ENCODE measurements at places on chromosomes 2 and 18.

DNA sequence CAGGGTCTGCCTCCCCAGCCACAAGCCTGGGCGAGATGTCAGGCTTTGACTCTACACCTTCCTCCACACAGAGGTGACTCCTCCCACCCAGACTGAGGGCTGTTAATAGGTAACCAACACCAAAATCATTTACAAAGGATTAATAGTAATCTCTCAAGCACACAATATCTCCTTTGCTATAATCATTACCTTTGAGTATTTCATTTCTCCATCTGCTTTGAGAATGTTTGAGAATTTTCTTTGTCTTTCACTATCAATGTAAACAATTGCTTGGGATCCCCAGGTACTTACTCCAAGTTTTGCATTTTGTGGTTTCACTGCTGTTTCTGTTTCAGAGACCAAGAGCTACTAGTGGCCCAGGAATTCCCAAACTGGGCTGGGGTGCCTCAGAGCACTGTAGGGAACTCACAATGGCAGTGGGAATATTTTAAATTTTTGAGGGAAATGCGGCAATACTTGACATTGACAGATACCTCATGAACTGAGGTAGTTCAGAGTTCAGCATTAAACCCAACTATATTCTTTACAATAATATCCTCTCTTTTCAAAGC, 166.4 kb upstream of the MGAT5 start:
- DNase-seq, result no peak

GRCh38 chr2:102046135-102046986, 54.6 kb downstream of the IL1R2 start:
- DNase-seq, result no peak

GRCh38 chr18:61587865-61588264, 254.6 kb downstream of the CDH20 start:
- no peak for DNase-seq

DNA sequence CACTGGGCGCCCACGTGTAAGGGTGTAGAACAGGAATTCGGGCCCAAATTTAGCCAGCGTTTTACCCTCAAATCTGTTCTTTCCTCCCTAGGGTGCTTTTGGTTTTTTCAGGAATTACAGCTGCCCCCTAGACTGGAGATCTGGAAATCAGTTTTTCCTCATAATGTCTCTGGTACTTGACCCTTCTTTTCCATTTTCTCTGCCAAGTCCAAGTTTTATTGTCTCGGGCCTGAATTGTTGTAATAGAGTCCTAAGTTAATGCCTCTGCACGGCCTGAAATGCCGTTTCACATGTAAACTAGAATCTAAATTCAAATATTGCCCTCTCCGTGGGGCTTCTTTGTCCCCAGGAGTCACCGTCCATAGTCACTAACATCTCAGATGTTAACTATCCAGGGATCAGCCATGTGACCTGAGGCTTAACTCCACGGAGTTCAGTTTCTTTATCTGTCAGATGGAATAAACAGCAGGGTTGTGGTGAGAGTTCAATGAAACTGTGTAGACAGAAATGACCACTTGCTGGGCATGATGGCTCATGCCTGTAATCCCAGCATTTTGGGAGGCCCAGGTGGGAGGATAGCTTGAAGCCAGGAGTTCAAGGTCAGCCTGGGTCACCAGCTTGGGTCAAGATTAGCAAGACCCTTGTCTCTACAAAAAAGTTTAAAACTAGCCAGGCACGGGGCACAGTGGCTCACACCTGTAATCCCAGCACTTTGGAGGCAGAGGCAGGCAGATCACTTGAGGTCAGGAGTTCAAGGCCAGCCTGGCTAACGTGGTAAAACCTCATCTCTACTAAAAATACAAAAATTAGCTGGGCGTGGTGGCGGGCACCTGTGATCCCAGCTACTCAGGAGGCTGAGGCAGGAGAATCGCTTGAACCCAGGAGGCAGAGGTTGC, 12.7 kb upstream of the CABLES1 start:
- no peak for DNase-seq

- no peak for DNase-seq
Measured at GRCh38 chr2:30677861-30678385, 129.3 kb downstream of the CAPN13 start.

- no peak for DNase-seq
Measured at GRCh38 chr2:64679673-64680425, 26.1 kb upstream of the SERTAD2 start.

GRCh38 chr2:175251425-175252041, 70.0 kb upstream of the ATP5MC3 start:
- DNase-seq, result peak; percentile 11

- DNase-seq, result no peak
Measured at GRCh38 chr2:127733816-127734537, 32.7 kb downstream of the SFT2D3 start.

GRCh38 chr2:200695601-200696000, 109.8 kb downstream of the AOX1 start:
- DNase-seq, result no peak

- peak; percentile 98 for DNase-seq
Measured at GRCh38 chr2:215728504-215729065, 284.8 kb downstream of the MREG start.

GRCh38 chr2:128639693-128640092, 321.0 kb upstream of the HS6ST1 start:
- no peak for DNase-seq

DNA sequence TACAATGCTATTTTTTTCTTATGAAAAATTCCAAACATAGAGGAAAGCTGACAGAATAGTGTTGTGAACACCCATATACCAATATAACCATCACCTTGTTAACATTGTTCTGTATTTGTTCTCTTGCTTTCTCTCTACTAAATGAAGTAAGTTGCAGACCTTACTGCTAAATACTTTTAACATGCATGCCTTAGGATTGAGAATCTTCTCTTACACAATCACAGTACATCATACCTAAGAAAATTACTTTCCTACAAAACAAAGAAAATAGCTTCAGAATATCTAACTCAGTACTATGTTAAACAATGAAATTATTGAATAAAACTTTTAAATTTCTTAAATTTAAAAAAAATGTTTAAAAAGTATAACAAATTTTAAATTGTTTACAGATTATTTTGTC, 136.5 kb downstream of the UBR3 start:
- no peak for DNase-seq

- DNase-seq, result no peak
Measured at GRCh38 chr2:28310107-28310506, 82.6 kb upstream of the FOSL2 start.

DNA sequence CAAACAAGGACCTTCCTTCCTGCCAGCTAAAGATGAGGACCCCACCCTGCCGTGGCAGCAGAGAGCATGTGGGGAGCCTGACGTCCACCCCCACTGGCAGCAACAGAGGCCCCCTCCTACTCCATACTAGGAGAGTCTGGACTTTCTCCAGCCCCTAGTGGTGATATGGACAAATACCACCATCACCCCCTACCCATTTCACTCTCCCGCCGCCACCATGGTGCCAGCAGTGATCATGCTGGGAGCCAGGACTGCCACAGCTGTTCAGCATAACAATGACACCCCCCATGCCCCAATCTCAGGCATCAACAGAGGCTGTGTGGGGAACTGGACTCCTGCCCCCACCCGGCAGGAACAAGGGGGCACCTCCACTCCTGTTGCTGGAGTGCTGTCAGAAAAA, 42.7 kb upstream of the ATP9B start:
- no peak for DNase-seq

DNA sequence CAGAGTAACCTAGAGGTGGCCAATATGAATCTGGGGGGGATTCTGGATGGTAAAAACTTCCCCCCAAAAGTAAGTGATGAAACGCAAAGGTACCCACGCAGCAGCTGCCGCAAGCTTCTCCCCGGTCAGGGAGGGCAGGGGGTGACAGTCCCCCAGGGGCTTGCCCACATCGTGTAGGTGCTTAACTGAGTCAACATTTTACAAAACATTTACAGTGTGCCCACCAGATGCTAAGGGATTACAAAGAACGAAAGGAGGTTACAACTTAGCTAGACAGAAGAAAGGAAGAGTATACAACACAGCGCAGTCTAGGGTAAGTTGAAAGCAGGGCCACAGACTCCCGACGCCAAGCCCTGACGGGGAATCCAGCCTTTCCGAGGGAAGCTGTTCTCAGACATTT, 45.6 kb downstream of the LPIN2 start:
- DNase-seq, result no peak

DNA sequence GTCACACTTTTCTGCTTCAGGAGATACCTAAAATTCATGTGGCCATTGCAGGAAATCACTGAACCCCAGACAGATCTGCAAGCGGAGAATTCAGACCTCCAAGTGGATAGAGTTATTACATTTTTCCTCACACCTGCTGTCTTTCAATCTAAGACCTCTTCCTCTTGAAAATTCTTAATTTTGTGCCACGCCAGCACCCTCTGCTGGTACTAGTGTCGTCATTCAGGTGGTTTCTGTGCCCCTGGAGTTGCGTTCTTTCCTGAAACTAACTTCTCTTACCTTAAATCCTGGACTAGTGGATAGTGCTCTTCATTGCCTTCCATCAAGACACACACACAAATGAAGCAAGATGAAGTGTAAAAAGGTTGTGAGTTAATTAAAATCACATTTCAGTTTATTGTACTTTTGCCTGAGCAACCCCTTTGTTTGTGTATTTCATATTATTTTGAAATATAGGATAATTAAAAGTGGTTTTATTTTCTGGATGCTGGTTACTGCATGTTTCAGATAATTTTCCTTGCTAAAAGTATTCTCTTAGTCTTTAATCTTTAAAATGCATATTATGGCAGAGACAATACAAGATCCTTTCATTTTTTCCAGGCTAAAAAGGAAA, 1.6 kb upstream of the DNER start:
- DNase-seq, result no peak

DNA sequence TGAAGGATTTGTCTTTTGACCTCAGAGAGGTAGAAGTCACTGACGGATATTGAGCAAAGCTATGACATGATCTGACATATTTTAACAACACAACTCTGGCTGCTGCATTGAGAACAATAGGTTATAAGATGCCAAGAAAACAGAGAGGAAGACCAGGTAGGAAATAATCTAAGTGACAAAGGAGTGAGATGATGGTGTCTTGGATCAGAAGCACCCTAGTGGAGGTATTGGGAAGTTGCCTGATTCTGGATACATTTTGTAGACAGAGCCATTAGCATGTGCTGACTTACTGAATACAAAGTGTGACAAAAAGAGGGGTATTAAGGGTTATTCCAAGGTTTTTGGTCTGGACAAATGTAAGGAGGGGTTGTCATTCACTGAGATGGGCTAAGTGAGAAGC, 1438.1 kb downstream of the DPP10 start:
- DNase-seq, result no peak

- DNase-seq, result no peak
Measured at GRCh38 chr18:28175150-28175929, 1.6 kb downstream of the CDH2 start.

- no peak for DNase-seq
Measured at GRCh38 chr2:128562471-128563347, 244.0 kb upstream of the HS6ST1 start.

DNA sequence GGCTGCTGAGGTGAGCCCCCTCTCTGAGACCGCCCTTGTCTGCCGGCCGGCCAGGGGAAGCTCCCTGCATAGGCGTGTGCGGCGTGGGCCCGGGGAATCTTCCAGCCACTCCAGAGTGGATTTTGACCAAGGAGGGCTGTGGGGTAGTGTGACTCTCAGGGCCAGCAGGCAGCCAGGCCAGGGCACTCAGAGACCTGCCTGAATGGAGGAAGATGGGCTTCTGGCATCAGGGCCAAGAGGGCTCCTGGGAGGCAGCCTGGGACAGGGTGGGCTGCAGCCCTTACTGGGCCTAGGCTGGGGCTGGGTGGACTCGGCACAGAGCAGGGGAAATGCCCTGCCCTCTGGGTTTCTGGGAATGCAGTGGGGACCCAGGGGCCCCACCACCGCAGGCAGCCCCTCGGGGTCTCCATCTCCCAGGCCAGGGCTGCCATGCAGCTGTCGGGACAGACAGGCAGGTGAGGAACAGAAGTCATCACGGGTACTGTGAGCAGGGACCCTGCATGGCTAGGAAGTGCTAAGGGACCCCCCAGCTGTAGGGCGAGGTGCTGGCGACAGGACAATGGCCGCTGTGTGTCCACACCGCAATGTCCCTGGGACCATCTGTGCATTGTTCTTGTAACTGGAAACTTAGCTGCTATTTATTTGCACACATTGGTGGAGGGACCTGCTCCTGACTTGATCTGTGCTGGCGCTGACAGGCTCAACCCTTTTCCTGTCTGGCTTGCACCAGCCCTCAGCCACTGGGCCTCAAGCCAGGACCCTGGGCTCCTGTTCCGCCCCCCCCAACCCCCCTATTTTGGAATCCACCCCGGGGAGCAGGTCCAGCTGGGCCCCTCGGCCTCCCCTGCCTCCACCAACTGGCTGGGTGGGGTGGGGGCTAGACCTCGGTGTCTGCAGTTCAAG, 4.1 kb downstream of the PDCD1 start:
- no peak for DNase-seq

DNA sequence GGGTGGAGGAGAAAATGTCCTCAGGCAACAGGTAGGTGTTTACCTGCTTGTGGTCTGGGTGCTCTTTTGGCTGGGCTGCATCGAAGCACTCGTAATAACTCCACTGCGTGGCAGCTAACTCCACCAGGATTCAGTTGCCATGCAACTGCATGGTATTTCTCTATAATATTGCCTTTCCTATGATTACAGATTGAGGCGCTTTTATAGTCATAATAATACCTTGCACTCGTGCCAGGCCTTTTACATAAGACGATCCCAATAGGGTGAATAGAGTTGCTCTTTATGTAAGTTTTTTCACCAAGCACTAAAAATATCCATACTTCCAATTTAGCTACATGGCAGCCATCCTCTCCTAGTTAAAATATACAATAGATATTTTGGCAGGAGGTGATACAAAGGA, 19.7 kb upstream of the NYAP2 start:
- no peak for DNase-seq

- DNase-seq, result no peak
Measured at GRCh38 chr2:176395273-176395854, 126.1 kb downstream of the MTX2 start.

GRCh38 chr2:237072067-237072931, 13.4 kb upstream of the COPS8 start:
- DNase-seq, result no peak

GRCh38 chr2:20168048-20168726, 56.7 kb downstream of the SDC1 start:
- no peak for DNase-seq

DNA sequence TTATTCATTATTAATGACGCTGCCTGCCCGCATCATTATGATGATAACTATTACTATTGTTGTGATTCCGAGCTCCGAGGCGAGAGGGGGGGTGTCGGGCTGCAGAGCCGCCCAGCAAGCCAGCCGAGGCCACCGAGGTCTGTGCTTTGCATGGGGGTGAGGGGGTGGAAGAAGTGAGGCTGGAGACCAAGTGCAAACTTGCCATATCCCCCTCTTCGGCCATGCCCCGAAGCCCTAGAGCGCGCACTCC, 3.6 kb downstream of the BCL11A start:
- DNase-seq, result no peak

- DNase-seq, result no peak
Measured at GRCh38 chr2:37896319-37896718, 28.8 kb upstream of the RMDN2 start.

GRCh38 chr2:71933467-71934319, 214.0 kb downstream of the CYP26B1 start:
- peak; percentile 58 for DNase-seq

GRCh38 chr18:63207143-63207790, 112.3 kb downstream of the BCL2 start:
- DNase-seq, result no peak
